ENCODE measurements at places on chromosomes 3 and 15.

- no peak for DNase-seq
These were observed 15.9 kb upstream of the OCA2 start for GRCh38 chr15:28114721-28115622.

GRCh38 chr3:186613637-186614265 is 891 bp downstream of the AHSG start:
- DNase-seq: peak; percentile 30

DNA sequence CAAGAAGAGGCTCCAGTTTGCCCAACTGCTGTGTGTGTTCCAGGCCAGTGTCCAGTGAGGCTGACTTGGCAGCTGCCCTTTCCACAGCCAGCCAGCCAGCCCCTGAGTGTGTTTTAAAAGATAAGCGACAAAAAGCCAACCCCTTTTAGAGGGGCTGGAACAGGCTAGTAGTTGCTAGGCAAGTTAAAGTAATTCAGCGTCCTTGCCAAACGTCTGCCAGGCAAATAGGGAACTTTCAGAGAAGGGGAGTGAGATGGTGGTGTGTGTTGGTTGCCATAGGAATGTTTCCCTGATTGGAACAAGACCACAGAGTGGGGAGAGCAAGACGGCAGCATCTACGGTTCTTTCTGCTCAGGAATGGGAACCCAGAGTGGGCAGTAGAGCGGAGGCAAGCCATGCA is 86.3 kb downstream of the TMEM108 start:
- no peak for DNase-seq

GRCh38 chr3:21624524-21624923 is 126.5 kb downstream of the ZNF385D start:
- DNase-seq: no peak

- no peak for DNase-seq
These were observed 413 bp downstream of the NUSAP1 start for GRCh38 chr15:41333026-41333562.

GRCh38 chr3:13142552-13143380 is 69.5 kb upstream of the IQSEC1 start:
- DNase-seq: no peak

- DNase-seq: no peak
These were observed 8.5 kb downstream of the SEC61A1 start for GRCh38 chr3:128060473-128061381.

GRCh38 chr3:35971686-35972085 is 332.4 kb downstream of the ARPP21 start:
- no peak for DNase-seq

DNA sequence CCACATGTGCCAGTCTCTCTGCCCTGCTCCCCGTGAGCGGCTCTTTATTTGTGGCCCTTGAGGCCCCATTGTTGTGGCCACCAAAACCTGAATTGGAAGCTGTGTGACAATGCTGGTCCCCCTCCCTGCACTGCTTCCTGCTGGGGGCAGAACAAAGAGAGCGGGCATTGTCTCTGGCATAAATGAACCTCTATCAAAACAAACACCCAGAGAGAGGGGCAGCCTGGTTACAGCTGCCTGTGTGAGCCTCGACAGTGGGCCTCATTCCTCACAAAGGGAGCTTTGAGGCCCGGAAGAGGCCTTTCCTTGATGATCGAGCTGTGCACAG is 152.9 kb downstream of the IGF1R start:
- no peak for DNase-seq

- no peak for DNase-seq
These were observed 96.7 kb upstream of the PTPRG start for GRCh38 chr3:61464518-61465140.

- no peak for DNase-seq
These were observed 856.9 kb downstream of the EPHA3 start for GRCh38 chr3:89964347-89964746.

- no peak for DNase-seq
These were observed 271.2 kb downstream of the PTPRG start for GRCh38 chr3:61832375-61833229.

DNA sequence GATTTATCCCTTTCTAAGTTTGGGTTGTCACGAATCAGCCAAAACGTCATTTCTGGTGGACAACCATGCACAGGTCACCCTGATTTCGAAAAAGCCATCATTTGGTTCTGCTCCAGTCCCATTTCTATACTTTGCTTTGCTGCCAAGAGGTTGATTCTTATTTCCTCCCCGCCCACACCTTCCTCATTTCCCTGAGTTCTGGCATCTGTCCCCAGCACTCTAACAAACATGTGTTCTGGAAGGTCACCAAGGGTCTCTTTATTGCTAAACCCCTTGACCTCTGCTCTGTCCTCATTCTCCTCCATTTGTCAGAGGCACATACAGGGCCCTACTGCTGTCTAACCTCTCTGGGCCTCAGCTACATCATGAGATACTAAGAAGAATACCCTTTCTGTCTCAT is 36.4 kb upstream of the PTPRG start:
- DNase-seq: no peak

GRCh38 chr3:172040078-172040980 is 951 bp downstream of the FNDC3B start:
- DNase-seq: peak; percentile 60

DNA sequence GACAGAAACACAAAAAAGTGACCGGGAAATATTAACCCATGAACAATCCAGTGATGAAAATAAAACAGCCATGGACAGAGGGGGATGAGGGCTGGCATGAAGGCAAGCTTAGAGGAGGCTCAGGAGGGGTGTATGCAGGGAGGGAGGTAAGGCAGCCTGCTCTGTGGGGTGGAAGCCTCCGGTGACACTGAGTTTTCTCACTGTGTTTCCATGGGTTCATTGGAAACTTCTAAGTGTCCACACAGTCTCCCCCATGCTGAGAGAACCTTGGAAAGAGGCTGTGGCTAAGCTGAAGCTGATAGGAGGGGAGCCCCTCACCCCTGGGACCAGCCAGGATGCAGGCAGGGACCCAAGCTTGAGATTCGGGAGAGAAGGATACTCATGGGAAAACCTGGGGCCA is 6.8 kb upstream of the SKOR1 start:
- no peak for DNase-seq

- no peak for DNase-seq
These were observed 1.9 kb downstream of the RAF1 start for GRCh38 chr3:12661926-12662592.

GRCh38 chr3:136741063-136741462 is 11.1 kb downstream of the STAG1 start:
- no peak for DNase-seq

GRCh38 chr3:63193647-63194046 is 84.5 kb upstream of the SYNPR start:
- no peak for DNase-seq

DNA sequence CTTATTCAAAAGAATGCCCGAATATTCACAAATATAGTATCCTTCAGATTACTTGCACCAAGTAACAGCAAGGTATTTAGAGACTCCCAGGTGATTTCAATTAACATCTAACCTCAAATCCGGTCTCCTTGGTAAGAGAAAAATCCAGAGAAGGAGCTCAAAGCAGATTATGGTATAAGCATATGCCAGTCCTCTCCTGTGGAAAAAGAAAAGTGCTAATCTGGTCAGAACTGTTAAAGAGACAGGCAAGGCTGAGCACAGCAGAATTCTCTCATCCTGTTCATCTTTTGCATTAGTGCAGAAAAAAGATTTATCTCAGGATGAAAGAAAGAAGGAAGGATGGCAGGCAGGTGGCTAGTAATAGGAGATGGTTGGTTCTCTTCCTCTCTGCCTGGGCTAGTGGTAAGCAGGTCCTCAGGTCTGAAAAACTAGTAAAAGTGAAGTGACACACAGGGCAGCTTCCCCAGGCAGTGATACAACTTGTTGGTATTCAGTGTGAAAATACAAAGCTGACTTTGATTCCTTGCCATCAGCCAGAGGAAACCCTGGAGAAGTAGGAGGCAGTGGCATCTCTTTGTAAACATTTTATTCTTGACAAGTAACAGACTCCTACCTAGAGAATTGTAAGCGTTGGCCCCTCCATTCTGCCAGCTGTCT is 14.2 kb downstream of the ATXN7 start:
- no peak for DNase-seq

- no peak for DNase-seq
These were observed 11.1 kb downstream of the ISLR start for GRCh38 chr15:74184582-74185091.

- DNase-seq: no peak
These were observed 55.7 kb upstream of the PSMD6 start for GRCh38 chr3:64078966-64079365.

- peak; percentile 48 for DNase-seq
These were observed 101.4 kb downstream of the FNDC3B start for GRCh38 chr3:172140499-172141391.
